ENCODE measurements at places on chromosomes 3 and 15. TPM values are rescaled to one million over a fixed set of nuclear protein-coding genes. Genes with fewer than 3 reads are reported as not detected.

DNA sequence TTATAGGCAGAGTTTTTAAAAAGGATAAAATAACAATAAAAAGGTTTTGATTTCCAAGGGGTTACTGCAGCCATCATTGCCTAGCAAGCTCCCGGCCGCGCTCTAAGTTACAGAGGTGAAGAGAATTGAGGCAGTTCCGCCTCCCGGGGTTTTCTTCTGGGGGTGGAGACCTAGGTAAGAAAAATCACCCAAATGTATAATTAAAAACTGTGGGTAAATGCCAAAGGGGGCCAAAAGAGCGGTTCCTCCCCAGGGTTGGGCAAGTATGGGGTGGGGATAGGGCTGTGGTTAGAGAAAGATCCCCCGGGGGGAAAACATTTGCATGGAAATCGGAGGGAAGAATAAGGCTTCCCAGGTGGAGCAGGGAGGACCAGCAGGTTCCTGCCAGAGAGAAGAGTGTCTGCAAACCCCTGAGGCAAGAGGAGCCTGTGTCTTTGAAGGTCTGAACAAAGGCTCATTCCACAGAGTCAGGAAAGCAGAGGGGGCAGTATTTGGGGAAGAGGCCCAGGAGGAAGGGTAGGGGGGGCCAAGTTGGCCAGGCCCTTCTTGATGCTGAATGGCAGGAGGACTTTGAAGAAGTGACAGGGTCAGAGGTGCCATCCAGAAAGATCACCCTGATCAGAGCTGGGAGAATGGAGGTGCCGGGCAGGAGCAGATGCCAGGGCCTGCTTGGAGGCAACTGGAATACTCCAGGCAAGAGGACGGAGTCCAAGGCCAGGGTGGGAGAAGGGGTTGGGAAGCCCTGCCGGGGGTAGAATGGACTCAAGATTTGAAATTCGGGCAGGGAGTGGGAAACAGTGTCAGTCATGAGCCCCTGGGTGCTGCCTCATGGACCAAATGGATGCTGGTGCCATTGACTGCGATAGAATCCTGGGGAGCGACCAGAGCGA is 152.9 kb upstream of the RGMA start:
- DNase-seq = no peak

Gene ARNT2
- total RNA-seq = 7.4 TPM

Gene ADPRH
- total RNA-seq = 3.4 TPM

Gene RBPMS2
- total RNA-seq = not detected

DNA sequence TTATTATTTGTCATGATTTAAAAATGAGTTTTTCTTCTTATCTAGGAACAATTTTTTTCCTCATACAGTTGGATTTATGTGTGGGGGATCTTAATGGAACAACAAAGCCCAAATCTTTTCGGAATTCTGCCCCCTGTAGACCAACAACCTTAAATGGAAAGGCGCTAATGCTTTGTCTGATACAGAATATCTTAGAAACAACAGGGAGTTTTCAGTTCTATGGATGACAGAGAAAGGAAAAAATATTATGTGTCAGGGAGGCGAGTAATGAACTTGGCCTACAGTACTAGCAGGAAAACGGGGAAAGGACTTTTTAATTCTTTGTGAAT is 592 bp downstream of the MOBP start:
- no peak for DNase-seq
